Naive thymus-derived CD8-positive, alpha-beta T cell (primary cell): ENCODE measurements at places on chromosomes 7 and 10.

GRCh38 chr7:2171855-2172254, 60.9 kb downstream of the MAD1L1 start:
- DNase-seq, result no peak

GRCh38 chr10:119535837-119536507, 6.5 kb downstream of the RGS10 start:
- DNase-seq, result no peak

GRCh38 chr10:42981358-42982236, 95.3 kb upstream of the RET start:
- no peak for DNase-seq

DNA sequence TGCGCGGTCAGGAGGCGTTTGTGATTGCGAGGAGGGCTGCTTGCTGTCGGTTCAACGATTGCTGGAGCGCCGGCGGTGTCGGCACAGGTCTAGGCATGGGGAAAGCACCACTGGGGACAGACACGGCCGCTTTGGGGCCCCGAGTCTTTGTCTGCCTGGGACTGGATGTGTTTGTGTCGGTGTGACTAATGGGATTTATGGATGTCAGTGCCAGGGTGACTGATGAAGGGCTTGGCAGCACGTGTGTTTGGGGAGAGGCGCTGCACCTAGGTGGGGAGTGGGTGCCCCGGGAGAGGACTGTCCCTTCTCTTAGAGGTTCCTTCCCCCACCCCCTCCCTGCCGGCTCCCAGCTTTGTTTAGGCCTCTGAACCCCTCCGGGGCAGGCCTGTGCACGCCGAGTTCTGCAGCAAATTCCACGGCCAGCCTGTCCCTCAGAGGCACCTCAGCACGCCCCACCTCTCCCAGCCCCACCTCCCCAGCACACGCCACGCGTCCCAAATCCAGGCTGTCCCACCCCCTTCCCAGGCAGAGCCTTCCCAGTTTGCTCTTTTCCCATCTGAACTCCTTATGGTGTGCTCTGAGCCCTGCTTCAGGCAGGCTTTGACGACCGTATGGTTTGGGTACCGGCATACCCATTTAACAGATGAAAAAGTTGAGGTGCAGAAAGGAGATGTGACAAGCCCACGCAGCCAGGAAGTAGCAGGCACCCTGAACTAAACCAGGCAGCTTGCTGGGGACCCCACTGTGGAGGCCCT, 6.4 kb upstream of the TNRC18 start:
- no peak for DNase-seq

- DNase-seq, result no peak
Observed at GRCh38 chr7:85177316-85177715, 9.5 kb downstream of the SEMA3D start.

DNA sequence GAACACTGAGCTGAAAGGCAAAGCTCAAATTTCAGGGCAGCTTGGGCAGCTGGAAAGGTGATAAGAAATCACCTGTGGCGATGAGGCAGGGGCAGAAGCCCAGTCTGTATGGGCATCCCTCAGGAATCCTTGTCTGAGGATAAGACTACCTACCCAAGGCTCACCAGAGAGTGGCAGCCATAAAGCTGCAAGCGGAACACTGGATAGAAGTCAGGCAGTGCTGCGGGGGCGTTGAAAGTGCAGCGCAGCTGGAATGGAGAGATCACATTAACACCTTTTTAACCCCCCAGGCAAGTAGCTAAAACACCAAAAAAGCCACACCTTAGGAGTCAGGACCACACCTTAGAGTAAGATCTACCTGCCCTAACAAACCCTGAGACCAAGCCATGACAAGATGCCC, 38.2 kb downstream of the ABCB5 start:
- DNase-seq, result no peak
